ENCODE measurements at places on chromosomes 2 and 18.

- DNase-seq: no peak
Observed at GRCh38 chr18:55737266-55737665, 149.3 kb upstream of the TCF4 start.

- no peak for DNase-seq
Observed at GRCh38 chr2:238560234-238560633, 133.5 kb downstream of the ASB1 start.

DNA sequence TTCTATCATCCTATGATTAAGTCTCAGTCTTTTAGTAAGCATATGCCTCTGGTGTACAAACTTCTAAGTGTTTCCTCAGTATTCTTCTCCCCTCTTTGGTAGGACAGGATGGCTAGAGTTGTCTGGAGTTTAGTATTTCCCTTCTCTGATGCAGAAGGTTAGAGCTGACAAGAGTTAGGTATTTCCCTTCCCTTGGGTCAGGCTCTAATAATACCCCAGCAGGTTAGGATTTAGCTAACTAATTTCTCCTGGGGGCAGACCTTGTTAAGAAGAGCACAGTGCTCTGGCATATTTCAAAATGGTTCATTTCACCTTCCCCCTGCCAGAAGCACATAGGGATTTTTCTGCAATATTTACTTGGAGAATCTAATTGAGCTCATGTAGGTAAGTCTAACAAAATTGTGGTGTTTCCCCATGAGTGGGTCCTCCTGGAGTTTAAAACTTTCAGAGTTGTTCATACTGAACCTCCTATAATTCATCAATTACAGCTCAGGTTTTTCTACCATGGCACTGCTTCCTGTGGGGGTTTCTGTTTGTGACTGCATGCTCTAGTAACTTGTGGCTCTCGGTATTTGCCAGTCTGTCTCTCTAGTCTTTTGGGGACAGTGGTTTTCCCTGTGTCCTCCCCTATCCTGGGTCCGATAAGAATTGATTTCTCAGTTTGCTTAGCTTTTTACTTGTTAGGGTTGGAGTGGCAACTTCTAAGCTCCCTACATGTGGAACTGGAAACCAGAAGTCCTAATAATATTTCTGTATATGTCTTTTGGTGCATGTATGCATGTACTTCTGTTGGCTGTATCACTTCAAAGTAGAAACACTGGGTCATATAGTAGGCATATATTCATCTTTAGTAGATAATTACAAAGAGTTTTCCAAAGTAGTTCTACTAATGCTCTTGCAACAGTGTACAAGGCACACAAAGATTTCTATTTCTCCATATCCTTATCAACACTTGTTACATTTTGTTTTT is 77.7 kb downstream of the GDF7 start:
- DNase-seq: no peak

DNA sequence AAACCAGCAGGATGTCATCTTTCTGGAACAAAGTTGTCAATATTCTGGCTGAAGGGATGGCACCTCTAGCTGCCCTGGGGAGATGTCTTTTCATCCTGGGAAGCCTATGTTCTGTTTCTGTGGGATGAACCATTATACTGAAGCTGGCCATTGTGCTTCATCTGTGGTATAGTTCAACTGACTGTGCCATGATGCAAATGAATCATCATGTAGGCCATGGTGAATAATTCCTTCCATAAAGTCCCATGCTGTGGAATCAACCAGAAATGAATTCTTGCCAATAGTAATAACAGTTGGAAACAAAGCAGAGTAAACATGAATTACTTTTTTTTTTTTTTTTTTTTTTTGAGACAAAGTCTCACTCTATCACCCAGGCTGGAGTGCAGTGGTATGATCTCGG is 64.1 kb upstream of the CNGA3 start:
- no peak for DNase-seq

- no peak for DNase-seq
Observed at GRCh38 chr2:216354306-216354705, 18.0 kb downstream of the MARCHF4 start.

GRCh38 chr2:44777036-44777435 is 164.5 kb upstream of the SIX3 start:
- DNase-seq: no peak

- no peak for DNase-seq
Observed at GRCh38 chr2:222399038-222399783, 25.1 kb upstream of the SGPP2 start.

GRCh38 chr18:55462652-55463051 is 125.3 kb downstream of the TCF4 start:
- DNase-seq: no peak

DNA sequence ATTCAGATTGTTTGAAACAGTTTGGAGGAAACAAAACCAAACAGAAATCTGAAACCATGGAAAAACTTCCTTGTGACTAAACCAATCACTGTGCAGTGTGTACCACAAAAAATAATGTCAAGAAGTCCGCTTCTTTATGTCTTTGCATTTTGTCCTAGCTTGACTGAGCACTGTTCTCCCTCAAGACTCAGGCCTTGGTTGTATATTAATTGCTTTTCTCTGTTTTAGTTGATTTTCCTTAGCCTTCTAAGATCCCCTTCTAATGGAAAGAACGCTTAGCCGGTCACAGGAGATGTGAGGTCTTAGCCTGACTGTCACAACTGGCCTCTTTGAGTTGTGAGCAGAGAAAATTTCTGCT is 56.6 kb downstream of the LCLAT1 start:
- no peak for DNase-seq

- DNase-seq: no peak
Observed at GRCh38 chr2:142707318-142707717, 170.1 kb upstream of the KYNU start.
